Muscle of arm (tissue), 14 donors: ENCODE measurements at places on chromosomes 11 and 22. TPM values are rescaled to one million over a fixed set of nuclear protein-coding genes. Genes with fewer than 3 reads are reported as not detected.

Gene OR52E8
- polyA plus RNA-seq, result not detected

GRCh38 chr22:29892315-29893156, 9.6 kb downstream of the MTMR3 start:
- DNase-seq, result no peak

GRCh38 chr11:71977743-71978418, 20.8 kb upstream of the IL18BP start:
- DNase-seq, result peak; percentile 59

DNA sequence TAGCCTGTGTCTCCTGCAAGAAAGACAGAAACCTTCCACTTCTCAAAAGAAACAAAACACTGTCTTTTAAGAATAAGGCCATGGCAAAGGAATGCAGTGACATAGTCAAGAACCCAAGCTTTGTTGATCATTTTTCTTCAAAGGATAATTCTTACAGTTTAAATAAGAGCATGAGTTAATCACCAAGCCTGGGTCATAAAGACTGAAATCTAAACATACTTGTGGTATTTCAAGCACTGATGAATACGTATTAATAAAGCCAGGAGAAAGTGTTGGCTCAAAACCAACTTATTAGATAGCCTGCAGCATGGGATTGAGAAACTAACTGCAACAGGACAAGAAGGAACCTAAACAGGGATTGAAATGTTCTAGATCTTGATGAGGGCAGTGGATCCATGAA, 143.3 kb upstream of the MTNR1B start:
- no peak for DNase-seq

- peak; percentile 50 for DNase-seq
These were observed 4.2 kb upstream of the MPEG1 start for GRCh38 chr11:59216641-59217564.
